ENCODE measurements at places on chromosomes 13 and 19.

DNA sequence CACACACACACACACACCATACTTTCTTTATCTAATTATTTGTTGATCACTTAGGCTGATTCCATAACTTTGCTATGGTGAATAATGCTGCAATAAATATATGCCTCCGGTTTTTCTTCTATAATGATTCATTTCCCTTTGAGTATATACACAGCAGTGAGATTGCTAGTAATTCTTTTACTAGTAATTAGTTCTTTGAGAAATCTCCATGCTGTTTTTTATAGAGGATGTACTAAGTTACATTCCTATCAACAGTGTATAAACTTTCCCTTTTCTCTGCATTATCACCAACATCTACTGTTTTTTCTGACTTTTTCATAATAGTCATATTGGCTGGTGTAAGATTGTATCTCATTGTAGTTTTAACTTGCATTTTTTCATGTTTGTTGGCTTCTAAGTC is 1405.1 kb downstream of the PCDH9 start:
- DNase-seq, result no peak

DNA sequence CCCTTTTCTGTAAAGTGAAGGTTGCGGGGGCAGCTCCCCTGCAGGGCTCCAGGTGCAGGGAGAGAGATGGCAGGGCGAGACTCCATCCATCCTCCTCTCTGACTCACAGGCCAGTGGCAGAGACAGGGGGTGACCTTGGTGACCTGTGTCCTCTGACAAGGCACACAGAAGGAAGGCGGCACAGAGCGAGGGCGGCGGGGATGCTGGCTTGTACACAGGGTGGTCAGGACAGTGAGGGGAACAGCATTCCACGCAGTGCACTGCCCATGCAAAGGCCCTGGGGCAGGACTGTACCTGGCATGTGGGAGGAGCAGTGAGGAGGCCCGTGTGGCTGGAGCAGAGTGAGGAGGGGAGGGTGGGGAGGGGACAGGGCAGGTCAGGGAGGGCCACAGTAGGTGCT is 7.7 kb downstream of the NDUFA11 start:
- no peak for DNase-seq

DNA sequence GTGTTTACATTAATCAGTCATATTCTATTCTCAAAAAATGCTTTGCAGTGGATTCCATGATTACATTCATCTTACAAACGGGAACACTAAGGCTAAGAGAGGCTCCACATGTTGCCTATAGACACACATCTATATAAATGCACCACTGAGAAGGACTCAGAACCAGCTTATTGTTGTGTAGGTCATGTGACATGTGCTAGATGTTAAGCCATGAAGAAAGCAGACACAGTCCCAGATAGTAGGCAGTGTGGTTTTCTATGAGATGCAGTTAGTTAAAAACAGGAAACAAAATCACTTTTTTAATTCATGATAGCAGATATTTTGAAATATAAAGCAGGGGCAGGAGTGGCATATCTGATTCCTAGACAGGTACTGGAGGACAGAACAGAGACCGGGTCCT is 10.7 kb downstream of the SIGLEC6 start:
- no peak for DNase-seq

DNA sequence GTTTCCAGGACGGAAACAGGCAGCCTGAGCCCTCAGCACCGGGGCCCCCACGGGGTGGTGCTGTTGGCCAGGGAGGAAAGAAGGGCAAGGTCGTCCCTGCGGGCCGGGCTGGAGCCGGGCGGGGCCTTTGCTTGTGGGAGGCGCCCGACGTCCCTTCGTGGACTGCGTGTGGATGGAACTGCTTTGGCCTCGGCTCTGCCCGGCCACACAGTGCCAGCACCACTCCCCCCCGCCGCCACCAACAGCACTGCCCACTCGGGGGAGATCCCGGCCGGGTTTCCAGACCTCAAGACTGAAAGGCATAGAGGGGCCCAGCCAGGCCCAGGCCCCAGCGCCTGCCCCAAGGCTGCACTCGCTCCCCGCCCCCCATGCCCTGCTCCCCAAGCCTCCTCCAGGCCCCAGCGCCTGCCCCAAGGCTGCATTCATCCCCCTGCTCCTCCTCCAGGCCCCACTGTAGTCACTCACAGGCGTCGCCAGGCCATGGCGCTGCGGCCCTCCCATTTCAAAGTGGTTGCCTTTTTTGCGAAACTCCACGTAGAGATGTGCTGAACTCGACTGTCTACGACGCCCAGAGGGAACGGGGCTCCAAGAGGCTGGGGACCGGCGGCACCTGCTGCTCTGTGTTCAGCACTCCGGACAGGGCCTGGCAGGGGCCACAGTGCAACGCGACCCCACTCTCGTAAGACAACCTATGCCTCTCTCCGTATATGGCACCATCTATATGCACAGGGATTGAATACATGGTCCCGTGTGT is 22.5 kb downstream of the C13orf46 start:
- peak; percentile 88 for DNase-seq

GRCh38 chr13:30718661-30719524 is 16.4 kb upstream of the ALOX5AP start:
- DNase-seq, result no peak

- DNase-seq, result peak; percentile 21
Observed at GRCh38 chr13:43514311-43514710, 272.5 kb downstream of the ENOX1 start.

- DNase-seq, result no peak
Observed at GRCh38 chr19:50983625-50984292, at the start of gene KLK7. TSS of gene KLK7 (minus strand) at chr19:50983917. CDS start at chr19:50982399, 1,518 bp downstream.

GRCh38 chr19:46350029-46350757 is 3.3 kb downstream of the PPP5C start:
- DNase-seq, result no peak

GRCh38 chr19:12047868-12048267 is 4.9 kb downstream of the ZNF878 start:
- DNase-seq, result no peak

DNA sequence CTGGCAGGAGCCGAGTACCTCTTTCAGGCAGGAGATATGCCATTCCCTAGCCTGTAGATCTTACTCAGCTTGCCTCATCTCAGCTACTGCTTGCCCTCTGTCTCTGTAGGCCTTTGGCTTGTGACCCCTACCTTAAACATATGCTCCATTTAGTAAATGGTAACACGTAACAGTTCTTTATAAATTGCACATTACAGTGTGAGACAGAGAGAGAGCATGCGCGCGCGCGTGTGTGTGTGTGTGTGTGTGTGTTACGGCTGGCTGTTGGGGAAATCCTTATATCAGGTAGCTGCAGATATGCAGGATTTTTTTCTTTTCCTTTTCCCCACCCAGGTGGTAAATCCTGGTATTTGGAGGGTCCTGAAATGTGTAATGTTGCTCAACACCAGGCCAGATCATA is 4.2 kb downstream of the SPINT2 start:
- DNase-seq, result no peak

GRCh38 chr13:113092776-113093579 is 12.6 kb upstream of the F7 start:
- peak; percentile 8 for DNase-seq

- DNase-seq, result no peak
Observed at GRCh38 chr19:13825489-13826441, 30.5 kb downstream of the ZSWIM4 start.

DNA sequence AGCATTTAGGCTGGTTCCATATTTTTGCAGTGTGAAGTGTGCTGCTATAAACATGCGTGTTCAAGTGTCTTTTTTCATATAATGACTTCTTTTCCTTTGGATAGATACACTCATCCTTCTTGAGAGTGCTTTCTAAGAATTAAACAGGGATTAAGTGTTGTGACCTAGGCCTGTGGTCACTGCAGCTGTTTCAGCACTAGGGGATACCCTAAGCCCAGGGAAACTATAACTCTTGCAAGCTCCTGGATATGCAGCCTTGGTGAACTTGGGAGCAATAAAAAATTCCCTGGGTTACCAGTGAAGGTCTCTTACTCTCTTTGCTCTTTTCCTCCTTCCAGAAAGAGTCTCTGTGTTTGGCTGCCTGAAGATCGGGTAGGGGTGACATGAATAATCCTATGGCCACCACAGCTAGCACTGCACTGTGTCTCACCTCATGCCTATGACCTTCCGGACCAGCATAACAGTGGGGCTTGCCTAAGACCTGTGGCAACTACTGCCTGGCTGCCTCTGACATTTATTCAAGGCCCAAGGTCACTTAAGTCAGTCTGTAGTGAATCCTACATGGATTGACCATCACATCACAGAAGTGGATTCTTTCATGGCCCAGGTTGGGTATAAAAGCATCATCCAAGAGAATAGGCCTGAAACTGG is 799.7 kb downstream of the DACH1 start:
- no peak for DNase-seq

DNA sequence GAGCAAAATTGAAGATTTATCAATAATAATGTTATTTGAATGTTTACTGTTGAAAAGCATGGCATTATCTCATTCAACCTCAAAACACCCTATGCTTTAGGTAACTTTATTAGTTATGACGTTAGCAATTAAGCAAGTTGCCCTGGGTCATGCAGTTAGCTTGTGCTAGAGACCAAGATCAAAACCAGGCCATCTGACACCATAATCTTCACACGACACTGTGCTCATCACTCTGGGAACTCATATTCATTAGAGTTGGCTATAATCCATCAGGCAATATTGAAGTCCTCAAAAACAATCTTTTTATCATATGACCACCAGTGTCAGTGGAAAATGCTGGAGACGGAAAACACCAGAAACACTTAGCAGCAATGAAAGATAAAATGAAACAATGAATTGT is 253.5 kb downstream of the PCDH20 start:
- DNase-seq, result no peak

DNA sequence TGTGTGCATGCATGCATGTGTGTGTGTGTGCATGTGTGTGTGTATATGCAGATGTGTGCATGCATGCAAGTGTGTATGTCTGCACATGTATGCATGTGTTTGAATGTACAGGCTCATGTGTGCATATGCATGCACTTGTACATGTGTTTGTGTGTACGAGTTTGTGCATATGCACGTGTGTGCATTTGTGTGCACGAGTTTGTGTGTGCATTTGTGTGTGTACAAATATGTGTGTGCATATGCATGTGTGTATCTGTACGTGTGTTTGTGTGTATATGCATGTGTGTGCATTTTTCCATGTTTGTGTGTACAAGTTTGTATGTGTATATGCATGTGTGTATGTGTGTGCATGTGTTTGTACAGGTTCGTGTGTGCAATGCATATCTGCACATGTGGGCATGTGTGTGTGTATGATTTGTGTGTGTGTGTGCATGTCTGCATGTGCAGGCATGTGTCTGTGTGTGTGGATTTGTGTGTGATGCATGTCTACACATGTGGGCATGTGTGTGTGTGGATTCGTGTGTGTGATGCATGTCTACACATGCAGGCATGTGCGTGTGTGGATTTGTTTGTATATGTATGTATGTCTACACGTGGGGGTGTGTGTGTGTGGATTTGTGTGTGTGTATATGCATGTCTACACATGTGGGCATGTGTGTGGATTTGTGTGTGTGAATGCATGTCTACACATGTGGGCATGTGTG is 57.1 kb downstream of the F2RL3 start:
- DNase-seq, result no peak
